CD4-positive, alpha-beta T cell treated with Interleukin-12 subunit alpha and Interleukin-12 subunit beta, for 1 hour (primary cell): ENCODE measurements at places on chromosomes 7 and 10.

DNA sequence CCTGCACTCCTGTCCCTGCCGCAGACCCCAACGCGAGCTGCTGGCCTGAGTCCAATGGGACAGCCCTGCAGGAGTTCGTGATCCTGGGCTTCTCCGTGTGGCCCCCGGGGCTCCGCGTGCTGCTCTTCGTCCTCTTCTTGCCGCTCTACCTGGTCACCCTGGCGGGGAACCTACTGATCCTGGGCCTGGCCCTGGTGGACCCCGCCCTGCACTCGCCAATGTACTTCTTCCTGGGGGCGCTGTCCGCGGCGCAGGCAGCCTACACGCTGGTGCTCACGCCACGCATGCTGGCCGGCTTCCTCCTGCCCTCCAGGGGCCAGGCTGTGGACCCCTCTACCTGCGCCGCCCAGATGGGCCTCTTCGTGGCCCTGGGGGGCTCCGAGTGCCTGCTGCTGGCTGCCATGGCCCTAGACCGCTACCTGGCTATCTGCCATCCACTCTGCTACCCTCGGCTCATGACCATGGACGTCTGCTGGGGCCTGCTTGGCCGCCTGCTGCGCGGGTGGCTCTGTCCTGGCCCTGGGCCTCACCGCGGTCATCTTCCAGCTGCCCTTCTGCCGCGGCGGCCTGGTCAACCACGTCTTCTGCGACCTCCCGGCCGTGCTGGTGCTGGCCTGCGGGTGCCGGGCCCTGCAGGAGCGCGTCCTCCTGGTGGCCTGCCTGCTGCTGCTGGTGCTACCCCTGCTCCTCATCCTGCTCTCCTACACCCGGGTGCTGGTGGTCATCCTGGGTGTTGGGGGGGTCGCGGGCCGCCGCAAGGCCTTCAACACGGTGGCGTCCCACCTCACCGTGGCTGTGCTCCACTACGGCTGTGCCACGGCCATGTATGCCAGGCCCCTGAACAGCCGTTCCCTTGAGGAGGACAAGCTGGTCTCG is 71.7 kb downstream of the RBAK start:
- no peak for DNase-seq

- no peak for DNase-seq
These were observed 45.0 kb downstream of the ARMH3 start for GRCh38 chr10:102010961-102011360.

GRCh38 chr10:15393139-15393825 is 22.2 kb upstream of the FAM171A1 start:
- no peak for DNase-seq

DNA sequence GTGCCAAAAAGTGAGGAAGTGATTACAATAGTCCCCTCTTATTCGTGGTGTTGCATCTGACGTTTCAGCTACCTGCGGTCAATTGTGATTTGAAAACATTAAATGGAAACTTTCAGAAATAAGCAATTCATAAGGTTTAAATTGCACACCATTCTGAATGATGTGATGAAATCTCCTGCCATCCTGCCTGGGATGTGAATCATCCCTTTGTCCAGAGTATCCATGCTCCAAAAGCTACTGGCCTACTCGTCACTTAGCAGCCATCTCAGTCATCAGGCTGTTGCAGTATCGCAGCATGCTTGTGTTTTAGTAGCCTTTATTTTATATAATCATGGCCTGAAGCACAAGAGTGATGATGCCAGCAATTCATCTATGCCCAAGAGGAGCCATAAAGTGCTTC is 97.7 kb upstream of the CDCA7L start:
- no peak for DNase-seq

DNA sequence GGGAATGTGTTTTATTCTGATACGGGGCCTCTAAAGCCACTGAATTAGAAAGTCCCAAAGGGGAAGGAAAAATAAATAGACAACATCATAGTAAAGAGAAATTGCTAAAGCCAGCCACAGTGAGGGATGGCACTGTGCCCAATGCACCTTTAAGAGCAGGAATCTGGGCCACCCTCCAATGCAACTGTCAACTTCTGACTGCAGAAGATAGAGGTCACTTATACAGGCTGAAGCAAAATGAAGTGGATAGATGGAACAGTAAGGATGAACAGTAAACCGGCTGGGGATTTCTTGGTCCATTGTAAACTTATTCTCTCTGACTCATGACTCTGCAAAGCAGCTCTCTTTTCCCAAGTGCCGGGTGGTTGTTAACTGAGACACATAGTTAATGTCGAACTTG is 54.0 kb upstream of the KCNIP2 start:
- no peak for DNase-seq

DNA sequence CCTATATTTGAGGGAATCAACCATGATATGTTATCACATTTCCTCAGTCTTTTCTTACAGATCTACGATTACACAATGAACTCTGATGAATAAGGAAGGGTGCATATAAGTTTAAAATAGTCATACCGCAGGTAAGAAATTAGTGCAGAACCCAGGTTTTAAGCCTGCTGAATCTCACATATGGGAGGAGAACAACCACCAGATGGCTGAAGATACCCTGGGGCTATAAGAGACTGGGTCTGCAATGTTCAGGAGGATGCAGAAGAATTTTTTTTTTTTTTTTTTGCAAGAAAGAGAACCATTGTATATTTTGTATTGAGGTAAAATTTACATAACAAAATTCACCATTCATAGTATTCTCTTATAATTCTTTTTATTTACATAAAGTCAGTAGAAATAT is 372.3 kb upstream of the MYO3A start:
- no peak for DNase-seq

DNA sequence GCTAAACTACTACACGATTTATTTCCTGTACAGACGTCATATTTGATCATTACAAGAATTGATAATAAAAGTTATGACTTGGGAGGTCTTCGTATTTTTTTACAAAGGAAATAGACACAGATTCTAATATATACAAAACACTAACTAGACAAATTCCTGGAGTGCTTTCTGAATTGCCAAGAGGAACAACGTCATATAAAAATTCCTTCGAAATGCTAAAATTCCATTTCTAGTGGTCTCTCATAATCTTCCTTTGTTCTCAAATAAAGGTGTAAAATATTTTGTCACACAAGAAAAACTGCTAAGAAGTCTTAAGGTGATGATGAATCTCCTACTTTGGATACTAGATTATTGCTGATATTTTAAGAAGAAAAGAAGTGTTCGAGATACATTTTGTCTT is 85.4 kb downstream of the CDK6 start:
- no peak for DNase-seq

DNA sequence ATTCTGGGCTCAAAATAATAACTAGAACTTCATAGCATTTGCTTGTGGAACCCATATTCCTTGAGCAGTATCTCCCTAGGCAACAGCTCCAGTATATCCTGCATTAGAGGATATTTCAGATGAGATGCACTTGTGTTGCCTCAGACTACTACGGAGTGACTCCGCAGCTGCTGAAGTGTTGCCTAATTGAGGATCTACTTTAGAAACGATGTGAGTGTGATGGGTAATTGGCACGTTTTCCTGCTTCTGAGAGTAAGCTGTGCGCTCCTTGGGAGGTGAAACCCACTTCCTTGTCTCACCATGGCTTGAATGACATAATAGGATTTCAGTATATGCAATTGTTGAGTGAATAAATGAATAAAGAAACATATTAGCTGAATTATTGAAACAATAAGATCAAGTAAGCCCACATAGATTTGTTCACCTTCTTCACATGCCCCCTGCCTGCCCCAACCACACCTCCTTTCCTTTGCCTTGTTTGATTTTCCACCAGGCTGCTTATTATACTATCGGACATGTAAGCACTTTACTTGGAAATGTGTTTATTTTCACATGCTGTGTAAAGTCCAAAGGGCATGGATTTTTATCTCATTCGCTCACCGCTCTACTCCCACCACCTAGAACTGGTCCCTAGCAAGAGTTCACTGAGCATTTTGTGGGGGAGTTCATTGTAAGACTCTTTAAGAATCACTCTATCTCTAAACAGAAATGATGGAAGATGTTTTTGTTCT is 303.8 kb downstream of the KCNMA1 start:
- no peak for DNase-seq

DNA sequence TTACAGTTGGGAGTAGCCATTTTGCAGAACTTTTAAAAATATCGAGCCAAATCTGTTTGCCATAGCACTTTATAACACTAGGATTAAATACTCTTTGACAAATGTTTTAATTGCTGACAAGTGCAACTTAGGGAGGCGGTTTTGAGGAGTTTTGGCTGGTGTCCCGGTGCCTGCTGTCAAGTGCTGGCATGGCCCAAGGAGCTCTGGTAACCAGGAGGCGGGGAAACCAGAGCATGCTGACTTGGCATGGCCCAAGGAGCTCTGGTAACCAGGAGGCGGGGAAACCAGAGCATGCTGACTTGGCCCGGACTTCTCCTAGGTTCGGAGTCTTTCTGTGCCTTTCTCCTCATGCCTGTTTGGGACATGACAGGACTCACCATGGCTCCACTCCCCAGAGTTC is 30.8 kb upstream of the ZNF32 start:
- DNase-seq, result no peak

DNA sequence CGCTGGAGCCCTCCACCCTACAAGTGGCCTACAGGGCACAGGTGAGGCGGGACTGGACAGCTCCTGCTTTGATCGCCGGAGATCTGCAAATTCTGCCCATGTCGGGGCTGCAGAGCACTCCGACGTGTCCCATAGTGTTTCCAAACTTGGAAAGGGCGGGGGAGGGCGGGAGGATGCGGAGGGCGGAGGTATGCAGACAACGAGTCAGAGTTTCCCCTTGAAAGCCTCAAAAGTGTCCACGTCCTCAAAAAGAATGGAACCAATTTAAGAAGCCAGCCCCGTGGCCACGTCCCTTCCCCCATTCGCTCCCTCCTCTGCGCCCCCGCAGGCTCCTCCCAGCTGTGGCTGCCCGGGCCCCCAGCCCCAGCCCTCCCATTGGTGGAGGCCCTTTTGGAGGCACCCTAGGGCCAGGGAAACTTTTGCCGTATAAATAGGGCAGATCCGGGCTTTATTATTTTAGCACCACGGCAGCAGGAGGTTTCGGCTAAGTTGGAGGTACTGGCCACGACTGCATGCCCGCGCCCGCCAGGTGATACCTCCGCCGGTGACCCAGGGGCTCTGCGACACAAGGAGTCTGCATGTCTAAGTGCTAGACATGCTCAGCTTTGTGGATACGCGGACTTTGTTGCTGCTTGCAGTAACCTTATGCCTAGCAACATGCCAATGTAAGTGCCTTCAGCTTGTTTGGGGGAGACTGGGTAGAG is at the start of gene COL1A2:
TSS of gene COL1A2 (plus strand) at position 459 of the 704 bp plus-strand sequence. CDS start at position 596, 137 bp downstream.
- no peak for DNase-seq

DNA sequence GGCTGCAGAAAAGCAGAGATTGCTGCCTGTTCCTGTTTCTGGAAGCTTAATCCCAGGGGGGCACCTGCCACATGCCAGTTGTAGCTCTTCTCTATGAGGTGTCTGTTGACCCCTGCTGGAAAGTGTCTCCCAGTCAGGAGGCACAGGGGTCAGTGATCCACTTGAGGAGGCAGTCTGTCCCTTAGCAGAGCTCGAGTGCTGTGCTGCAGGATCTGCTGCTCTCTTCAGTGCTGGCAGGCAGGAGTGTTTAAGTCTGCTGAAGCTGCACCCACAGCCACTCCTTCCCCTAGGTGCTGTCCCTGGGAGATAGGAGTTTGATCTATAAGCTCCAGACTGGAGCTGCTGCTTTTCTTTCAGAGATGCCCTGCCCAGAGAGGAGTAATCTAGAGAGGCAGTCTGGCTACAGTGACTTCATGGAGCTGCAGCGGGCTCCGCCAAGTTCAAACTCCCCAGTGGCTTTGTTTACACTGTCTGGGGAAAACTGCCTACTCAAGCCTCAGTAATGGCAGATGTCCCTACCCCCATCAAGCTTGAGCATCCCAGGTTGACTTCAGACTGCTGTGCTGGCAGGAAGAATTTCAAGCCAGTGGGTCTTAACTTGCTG is 57.6 kb upstream of the CROT start:
- no peak for DNase-seq

- no peak for DNase-seq
These were observed 10.2 kb downstream of the SSBP1 start for GRCh38 chr7:141748396-141748795.

- DNase-seq, result no peak
These were observed 86.7 kb upstream of the ADRB1 start for GRCh38 chr10:113957013-113957412.

- DNase-seq, result no peak
These were observed 252.6 kb downstream of the DOCK4 start for GRCh38 chr7:111953611-111954010.

DNA sequence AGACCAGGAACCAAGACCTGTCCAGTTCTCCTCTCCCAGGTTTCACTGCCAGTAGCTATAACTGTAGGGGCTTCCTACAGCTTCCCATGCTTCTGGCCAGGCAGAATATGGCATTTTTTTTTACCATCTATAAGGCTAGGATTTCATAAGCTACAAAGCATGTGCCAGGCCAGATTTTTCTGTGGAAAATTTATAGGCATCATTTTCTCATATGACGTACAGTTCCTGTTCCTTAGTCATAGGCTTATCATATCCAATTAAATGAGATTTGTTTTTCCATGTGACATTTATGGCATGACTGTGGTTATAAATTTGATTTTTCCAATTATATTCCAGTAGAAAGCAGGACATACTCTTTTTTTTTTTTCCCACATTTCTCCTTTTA is 208.6 kb upstream of the NPY start:
- no peak for DNase-seq

GRCh38 chr7:140519007-140519399 is 39.7 kb upstream of the MKRN1 start:
- DNase-seq, result no peak
